ENCODE measurements at places on chromosomes 7 and 10.

DNA sequence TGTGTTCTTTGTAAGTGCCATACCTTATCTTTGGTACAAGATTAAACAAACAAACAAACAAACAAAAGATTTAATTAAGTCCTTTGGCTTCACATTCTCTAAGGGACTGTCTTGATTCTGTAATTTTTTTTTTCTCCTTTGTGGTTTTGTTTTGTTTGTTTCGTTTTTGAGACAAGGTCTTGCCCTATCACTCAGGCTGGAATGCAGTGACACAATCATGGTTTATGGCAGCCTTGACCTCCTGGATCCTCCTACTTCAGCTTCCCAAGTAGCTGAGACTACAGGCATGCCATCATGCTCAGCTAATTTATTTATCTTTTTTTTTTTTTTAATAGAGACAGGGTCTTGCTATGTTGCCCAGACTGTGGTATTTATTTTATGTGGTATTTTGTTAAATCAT is 165.8 kb downstream of the LRRC4 start:
- no peak for DNase-seq
- no peak overlapping the region for H3K4me3 ChIP-seq

DNA sequence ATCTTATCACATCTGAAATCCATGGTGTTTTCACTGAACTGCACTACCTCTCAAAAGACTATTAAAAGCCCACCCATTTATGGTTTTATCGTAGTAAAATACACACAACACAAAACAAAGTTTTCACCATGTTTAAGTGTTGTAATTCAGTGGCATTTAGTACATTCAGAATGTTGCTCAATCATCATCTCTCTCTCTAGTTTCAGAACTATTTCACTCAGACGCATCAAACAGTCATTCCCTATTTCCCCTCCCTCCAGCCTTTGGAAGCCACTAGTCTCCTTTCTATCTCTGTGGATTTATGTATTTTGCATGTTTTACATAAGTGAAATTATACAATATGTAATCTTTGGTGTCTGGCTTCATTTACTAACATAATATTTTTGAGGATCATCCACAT is 332.6 kb downstream of the TNS3 start:
- H3K4me1 ChIP-seq: peaks cover 23% of the 10 kb centered on the region
- no peaks in the 10 kb centered on the region for H3K36me3 ChIP-seq
- DNase-seq: no peak
- H3K27me3 ChIP-seq: no peaks in the 10 kb centered on the region

DNA sequence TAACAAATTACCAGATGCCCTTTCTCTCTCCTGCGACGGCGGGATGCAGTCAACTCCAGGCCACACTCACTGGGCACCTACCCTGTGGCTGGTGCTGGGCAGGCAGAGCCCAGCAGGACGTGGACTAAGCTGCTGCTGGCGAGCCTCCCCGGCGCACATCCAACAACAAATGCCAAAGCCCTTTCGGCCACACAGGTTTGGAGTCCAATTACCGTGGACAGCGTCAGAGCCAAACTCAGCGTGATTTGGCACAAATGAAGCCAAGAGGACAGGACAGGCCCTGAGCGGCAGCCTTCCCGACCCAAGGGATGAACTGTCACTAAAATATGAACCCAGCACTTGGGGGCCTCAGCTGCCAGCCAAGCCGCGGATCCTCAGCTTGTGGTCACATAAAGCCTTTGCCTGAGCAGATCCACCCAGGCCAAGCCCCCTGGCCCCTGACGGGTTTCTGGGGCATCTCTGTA is 28.4 kb downstream of the DAGLB start:
- peaks cover 43% of the 10 kb centered on the region for H3K36me3 ChIP-seq
- peak overlapping the region; percentile 46 for H3K27ac ChIP-seq
- no peaks in the 10 kb centered on the region for H3K27me3 ChIP-seq
- H3K4me3 ChIP-seq: no peak overlapping the region
- no peaks in the 10 kb centered on the region for H3K4me1 ChIP-seq

GRCh38 chr10:80694930-80695329 is 157.2 kb downstream of the SH2D4B start:
- H3K4me3 ChIP-seq: no peak overlapping the region
- H3K4me1 ChIP-seq: peaks cover 3% of the 10 kb centered on the region
- DNase-seq: no peak
- H3K36me3 ChIP-seq: no peaks in the 10 kb centered on the region
- peaks cover 18% of the 10 kb centered on the region for H3K27me3 ChIP-seq
